ENCODE measurements at places on chromosomes 16 and 17.
A peak's percentile ranks its signal among the peaks of the same experiment; 100 is the strongest.

DNA sequence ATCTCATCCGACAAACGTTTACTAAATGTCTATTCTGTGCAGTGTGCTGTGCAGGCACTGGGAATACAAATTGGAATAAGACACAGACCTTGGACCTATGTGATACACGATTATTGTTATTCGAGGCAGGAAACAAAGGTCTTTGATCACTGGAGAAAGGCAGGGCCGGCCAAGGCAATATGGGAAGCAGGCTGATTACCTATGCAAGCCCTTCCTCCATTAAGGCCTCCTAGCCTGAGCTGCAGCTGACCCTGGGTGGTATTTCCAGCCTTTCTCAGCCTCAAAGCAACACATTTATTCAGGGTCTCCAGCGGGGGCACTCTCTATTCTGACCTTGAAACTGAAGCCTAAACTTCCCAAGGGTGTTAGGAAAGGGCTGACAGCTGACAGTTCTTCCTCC, 13.4 kb downstream of the ST6GALNAC1 start:
- no peak for DNase-seq

DNA sequence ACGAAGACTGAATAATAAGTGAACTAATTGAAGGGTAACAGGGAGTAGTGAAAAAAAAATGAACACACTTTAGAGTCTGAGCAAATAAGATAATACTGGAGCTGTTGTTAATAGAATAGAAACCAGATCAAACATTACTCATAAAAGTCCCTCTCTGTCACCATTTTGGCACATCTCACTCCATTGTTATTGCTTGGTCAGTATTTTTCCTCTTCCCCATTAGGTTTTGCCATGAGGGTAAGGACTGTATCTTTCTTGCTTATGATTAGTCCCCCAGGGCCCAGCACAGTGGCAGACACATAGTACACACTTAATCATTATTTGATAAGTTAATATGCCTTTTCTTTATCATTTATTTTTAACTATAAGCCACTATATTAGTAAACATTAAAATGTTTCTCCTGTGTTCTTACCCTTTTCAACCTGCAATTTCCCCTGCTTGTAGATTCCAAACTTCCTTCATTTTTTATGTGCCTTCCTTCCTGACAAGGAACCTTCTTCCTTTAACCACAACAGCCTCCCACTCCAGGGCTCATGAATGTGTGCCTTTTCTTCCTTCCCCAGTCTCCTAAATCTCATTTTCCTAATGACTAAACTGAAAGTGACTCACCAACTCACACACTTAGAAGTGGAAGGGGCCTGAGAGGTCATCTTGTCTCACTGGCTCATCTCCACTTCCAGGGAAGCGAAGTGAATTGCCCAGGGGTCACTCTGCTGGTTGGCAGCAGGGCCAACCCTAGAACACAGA, 88.2 kb upstream of the HAS3 start:
- DNase-seq = no peak

DNA sequence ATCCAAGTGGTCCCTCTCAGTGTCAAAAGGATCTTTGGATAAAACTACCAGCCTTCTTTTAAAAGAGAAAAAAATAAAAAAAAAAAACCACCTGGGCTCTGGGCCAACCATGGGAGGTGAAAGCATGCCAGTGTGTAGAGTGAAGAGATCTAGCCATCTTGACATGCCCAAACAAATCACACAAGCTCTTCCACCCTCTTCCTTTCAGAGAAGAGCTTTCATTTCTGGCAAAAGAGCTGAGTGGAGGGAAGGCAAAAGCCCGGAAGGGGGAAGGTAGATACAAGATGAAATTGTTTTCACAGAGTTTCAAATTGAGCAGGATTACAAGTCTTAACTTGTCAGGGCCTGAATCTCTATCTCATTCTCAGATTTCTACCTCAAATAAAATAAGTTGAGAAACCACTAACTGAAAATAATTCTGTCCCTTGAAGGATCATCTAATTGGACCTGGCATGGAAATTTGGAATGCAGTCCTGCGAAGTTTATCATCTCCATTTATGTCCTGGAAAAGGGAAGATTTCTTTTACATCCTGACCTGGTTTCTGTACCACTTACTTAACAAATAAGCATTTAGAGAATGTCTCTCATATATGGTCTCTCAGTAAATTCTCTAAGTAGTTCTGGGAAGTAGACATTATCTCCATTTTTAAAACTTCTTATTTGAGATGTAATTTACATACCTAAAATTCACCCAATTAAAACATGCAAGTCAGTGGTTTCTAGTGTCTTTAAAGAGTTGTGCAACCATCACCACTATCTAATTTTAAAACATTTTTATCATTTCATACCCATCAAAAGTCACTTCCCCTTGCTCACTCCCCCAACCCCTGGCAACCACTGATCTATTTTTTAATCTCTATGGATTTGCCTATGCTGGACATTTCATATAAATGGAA, 93.7 kb downstream of the TANGO6 start:
- DNase-seq = no peak

DNA sequence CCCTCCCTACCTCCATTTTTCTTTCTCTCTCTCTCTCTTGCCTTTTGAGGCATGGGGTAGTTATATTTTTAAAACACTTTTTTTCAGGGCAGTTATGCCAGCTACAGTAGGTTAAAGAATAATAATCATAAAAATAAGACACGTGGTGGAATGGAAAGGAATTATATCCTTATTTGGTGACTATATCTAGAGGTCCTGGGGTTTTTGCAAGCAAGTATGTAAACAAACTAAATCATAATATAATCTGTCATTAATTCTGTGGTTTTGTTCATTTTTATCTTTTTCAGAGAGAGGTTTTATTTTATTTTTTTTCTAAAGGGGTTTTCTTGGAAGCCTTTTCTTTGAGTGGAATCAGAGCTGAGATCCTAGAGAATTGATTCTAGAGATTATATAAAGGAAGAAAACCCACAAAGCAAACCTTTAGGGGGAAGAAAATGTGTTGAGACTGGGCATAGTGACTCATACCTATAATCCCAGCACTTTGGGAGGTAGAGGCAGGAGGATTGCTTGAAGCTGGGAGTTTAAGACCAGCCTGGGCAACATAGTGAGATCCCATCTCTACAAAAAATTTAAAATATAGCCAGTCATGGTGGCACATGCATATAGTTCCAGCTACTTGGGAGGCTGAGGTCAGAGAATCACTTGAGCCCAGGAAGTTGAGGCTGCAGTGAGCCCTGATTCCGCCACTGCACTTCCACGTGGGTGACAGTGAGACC, 53.2 kb downstream of the NQO1 start:
- DNase-seq = no peak

GRCh38 chr17:50871364-50871763, 5.2 kb upstream of the TOB1 start:
- peak; percentile 74 for DNase-seq

DNA sequence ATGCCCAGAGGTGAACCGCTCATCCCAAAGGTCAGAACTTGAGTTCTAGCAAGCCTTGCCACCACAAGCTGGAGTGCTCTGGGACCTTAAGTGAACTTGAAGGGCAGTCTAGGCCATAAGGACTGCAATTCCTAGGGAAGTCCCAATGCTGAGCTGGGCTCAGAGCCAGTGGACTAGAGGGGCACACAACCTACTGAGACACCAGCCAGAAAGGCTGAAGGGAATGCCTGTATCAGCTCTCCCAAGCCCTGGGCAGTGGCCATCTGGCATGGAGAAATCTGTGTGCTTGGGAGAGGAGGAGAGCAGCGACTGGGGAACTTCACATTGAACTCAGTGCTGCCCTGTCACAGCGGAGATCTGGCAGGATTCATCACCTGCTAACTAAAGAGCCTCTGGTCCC, 201.3 kb downstream of the CEP112 start:
- DNase-seq = no peak

DNA sequence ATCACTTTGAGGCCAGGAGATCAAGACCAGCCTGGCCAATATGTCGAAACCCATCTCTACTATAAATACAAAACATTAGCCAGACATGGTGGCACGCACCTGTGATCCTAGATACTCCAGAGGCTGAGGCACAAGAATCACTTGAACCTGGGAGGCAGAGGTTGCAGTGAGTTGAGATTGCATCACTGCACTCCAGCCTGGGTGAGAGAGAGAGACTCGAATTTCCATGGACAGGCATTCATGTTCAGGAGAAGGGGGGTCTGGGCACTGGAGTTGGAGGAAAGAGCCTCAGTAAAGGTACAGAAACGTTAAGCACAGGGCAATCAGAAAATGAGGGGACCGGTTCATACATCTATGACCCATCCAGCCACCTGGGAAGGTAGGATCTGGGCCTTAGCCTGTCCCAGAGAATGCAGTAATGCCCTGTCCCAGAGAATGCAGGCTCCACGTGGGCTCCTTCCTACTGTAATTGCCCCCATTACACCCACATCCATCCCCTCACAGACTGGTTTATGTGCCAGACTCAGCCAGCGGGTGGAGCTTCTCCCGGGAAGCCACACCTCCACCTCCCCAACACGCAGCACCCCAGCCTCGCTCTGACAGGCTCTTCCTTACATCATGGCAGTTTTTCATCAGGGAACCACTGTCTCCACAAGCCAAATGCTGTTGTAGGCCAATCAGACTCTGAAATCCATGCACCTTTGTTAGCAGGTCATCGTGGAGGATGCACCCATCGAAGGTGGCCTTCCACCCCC, 21.6 kb upstream of the ARL4D start:
- no peak for DNase-seq

GRCh38 chr16:67773099-67773498, 33.3 kb downstream of the RANBP10 start:
- no peak for DNase-seq

Measured in CD4-positive, alpha-beta T cell treated with Interleukin-2 at 100 ng/mL for 4 hours (primary cell).